ENCODE measurements at places on chromosomes 16 and 17. TPM values are rescaled to one million over a fixed set of nuclear protein-coding genes. Genes with fewer than 3 reads are reported as not detected.

DNA sequence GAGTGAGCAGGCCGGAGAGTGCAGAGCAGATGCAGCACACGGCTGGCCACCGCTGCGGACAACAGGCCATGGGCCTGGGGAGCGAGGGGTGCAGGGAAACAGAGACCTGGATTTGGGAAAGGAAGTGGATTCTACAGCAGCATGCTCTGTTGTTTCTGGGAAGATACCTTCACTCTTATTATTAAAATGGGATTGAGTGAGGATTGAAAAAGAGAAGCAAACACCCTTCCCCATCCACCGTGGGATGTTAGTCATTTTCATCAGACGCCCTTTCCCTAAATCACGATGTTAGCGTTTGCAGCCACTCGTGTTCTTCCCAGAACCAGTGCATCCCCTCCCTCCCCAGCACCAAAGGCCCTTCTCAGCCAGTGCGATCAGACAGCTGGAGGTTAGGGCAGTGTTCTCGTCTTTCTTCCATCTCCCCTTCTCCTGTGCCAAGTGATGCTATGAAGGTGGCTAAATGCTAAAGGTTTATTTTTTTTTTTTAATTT, 196.5 kb upstream of the CHMP6 start:
- DNase-seq: peak; percentile 67

GRCh38 chr16:12998361-12999085, 97.1 kb downstream of the SHISA9 start:
- no peak for DNase-seq

DNA sequence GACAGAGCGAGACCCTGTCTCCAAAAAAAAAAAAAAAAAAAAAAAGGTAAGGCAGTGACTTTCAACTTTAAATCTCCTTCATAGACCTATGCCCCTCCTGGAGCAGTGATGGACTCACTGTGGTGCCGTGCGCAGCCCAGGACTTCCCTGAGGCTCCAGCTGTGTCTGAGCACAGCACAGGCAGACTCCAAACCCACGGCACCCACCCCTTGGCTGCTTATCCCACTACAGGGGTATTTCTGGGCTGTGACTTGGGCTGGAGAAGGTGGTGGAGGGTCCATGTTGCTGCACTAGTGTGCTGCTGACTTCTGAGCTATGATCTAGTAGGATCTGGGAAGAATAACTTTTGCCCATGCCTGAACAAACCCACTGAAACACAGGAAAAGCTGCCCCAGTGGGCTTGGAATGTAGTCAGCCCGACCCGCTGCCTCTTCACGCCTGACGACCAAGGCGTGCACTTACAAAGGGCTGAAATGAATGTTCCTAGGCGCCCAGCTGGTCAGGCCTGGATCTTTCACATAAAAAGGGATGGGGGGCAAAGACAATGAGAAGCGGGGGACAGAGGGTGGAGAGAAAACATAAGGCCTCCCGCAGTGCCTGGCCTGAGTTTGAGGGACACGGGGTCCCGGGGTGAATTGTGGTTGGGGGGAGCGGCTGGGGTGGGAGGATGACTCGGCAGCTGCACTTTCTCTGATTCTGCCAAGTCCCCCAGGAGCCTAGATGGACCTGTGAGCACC, 83.0 kb downstream of the IRF8 start:
- no peak for DNase-seq

DNA sequence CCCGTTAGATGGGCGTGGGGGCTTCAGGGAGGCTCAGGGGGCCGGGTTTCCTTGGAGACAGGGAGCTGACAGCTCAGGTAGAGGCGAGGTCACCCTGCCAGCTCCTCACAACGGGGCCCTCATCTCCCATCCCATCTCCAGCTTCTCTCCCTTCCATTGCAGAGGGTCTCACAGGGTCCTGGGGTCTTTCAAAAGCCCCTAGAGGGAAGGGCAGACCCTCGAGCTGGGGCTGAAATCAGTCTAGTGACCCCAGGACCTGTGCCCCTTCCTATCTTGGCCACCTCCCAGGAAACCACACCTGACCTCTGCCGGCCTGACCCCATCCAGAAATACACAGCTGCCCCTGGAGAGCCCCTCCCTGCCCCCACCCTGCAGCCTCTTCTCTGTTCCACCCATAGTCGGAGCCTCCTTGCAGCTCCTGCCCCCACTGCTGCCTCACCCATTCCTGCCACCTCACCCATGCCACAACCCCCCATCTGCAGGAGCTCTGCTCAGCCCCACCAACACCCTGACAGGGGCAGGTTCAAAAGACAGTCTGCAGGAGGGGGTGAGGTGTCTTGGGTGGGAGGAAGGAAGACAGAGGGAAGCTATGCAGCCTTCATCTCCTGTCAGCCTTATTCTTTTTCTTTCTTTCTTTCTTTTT, 23.4 kb downstream of the PIK3R5 start:
- DNase-seq: no peak

DNA sequence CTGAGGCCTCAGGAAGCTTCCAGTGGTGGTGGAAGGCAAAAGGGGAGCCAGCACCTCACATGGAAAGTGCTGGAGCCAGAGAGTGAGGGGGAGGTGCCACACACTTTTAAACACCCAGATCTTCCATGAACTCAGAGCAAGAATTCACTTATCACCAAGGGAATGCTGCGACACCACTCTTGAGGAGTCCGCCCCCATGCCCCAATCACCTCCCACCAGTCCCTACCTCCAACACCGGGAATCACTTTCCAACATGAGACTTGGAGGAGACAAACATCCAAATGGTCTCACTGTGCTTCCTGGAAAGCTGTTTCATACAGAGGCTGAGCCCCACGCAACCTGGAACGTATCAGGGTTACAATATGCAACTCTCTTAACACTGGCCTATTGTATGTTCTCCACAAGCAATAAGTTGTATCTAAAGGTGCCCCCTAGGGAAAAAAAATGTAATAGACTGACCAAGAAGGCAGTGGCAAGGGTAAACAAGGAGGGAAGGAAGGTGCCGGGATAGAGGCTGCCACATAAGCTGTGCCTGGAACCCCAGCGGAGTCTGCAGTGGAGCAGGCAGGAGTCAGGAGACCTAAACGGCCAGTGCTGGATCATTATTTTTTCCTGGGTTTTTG, 106.7 kb upstream of the FOXF1 start:
- no peak for DNase-seq

DNA sequence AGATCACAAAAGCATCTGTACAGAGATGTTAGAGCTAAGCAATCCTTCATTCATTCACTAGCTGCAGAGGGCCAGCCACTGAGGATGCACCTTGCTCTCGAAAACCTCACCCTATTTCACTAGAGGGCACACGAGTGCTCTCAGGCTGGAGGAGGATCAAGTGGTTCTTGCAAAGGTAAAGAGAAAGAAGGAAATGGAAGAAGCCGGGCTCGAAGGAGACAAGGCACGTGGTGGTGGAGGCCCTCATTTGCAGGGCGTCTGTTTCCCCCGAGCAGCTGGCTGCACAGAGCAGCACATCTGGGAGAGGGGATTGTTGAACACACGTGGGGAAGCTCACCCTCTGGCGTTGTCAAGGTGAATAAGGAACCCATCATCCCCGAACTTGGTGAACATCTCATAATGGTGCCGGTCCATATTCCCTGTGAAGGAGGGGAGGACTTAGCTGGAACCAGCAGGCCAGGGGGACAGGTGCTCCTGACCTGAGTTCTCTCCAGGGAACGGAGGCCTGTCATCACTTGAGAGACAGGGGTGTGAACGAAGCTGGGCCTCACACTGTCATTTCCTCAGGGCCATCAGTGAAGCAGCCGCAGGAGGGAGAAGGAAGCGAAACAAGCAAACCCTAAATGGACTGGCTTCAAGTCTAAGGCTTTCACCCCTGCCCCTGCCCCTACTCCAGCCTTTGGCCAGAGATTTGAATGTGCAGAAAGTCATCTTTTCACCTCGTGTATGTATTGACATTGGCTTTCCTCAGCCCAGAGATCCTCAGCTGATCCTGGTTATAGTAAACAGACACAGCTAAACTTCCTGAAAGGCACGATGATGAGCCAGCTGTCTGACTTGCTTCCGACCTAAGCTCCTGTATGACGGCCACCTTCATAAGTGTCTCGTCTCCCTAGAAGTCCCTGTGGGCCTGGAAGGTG, 27.6 kb downstream of the PRKAR1A start:
- DNase-seq: no peak

DNA sequence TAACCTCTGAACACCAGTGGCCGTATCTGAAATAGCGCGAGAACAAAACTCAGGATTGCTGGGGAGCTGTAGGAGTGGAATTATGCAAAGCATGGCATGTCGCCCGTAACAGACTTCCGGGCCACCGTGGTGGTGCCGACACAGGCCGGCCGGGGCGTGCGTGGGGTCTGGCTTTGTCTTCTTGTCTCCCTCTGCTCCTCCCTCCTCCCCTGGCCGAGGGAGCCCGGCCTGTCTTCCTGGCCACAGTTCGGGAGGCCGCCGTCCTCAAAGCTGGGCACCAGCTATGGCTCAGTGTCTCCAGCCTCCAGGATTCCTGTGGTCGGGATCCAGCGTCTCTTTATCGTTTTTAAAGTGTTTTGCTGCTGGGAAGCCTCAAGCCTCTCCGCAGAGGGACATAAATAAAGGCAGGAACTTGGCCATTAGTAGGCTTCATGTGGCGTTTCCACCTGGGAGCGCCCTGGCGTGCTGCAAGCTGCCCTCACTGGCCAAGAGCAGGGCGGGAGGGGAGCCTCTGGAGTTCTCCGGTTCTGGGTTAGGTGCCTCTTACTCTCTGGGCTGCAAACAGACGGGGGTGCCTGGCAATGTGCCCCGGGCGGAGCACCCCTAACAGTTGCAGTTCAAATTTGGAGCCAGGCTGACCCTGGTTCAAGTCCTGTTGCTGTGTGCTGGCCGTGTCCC, 22.0 kb upstream of the NPTX1 start:
- no peak for DNase-seq

DNA sequence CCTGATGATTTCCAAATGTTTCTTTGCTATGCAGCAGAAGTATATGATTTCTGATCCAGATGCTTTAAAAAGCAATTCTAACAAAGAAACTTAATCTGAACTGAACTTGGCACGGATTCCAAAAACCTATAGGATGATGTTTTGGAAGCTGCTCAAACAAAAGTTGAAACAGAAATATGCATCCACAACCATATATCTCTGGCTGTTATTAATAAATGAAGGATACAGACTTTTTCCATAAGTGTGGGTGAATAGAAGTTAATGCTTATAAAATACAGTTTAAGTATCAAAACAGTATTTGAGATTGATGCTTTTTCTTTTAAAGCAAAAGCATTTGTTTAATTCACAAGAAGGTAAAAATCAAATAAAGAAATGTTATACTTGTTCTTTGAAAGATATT, 27.9 kb upstream of the NACA2 start:
- DNase-seq: no peak

- no peak for DNase-seq
These were observed 26.5 kb downstream of the STAT3 start for GRCh38 chr17:42361781-42362186.

DNA sequence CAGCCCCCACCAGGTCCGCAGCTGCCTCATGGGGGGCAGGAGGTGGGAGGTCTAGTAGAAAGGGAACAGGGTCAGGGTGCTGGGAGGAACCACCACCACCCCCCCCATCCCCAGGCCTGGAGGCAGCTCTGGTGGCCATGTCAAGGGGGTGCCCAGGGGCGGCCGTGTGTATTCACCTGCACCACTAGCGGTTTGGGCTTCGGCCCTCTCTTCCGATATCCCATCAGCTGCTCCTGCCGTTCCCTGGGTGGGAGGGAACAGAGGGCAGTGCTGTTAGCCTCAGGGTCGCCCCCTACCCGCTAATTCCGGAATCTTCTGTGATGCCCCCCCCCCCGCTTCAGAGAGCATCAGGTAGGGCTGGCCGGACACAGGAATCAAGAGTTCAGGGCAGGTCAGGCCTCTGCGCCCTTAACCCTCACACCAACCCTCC, 3.8 kb downstream of the CBX4 start:
- no peak for DNase-seq

DNA sequence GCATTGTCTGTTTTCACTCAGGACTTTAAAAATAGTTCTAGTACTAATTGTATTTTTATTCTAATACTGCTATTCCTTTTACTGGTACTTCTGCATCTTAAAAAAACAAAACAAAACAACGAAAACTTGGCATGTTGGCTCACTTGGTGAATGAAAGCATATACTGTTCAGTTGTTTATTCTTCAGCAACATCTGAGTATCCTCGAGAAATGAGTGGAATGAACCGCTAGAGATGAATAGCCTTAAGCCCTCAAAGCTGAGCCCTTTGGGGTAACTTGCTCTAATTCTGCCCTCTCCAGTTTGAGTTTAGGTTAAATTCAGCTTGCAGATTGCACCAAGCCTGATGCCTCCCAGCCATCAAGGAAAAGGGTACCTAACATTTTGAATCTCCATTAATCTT, 126.5 kb downstream of the WWOX start:
- DNase-seq: no peak

DNA sequence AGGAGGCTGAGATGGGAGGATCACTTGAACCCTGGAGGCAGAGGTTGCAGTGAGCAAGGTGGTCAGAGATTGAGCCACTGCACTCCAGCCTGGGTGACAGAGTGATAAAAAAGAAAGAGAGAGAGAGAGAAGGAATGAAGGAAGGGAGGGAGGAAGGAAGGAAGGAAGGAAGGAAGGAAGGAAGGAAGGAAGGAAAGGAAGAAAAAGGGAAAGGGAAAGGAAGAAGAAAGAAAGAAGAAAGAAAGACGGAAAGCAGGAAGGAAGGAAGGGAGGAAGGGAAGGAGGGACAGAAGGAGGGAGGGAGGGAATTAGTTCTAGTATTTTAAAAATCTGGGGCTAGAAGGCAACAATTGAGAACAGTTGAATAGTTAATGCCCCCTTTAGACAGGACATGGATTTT, 161.5 kb upstream of the CACNG3 start:
- DNase-seq: no peak

DNA sequence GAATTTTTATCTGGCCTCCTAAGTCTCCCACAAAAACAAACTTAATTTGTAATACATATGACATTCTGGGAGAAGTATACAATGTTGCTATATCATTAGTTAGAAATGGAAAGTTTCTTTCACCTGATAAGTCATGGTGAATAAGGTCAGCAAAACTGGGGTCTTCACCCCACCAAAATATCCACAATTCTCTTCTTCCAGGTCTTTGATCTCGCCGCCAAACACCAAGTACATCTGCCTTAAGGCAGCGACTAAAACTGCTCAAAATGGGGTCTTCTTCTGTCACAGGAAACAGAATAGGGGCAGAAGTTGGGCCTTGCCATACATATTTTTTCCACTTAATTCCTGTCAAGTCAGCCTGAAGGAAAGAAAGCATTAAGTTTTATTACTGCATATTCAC, 2.1 kb downstream of the MED13 start:
- no peak for DNase-seq

TBX4 gene
- 0.19 TPM for total RNA-seq

LITAFD gene
- total RNA-seq: not detected

AP1G1 gene
- total RNA-seq: 95.8 TPM

ASGR2 gene
- total RNA-seq: 3.3 TPM

C17orf100 gene
- total RNA-seq: 0.58 TPM

RNF222 gene
- not detected for total RNA-seq

TPSD1 gene
- total RNA-seq: not detected

ATP2A1 gene
- 0.48 TPM for total RNA-seq

CALB2 gene
- 190 TPM for total RNA-seq

KRT24 gene
- total RNA-seq: not detected

Measured in mesenteric fat pad (tissue), 1 donor.